ENCODE measurements at places on chromosomes 3 and 15.

DNA sequence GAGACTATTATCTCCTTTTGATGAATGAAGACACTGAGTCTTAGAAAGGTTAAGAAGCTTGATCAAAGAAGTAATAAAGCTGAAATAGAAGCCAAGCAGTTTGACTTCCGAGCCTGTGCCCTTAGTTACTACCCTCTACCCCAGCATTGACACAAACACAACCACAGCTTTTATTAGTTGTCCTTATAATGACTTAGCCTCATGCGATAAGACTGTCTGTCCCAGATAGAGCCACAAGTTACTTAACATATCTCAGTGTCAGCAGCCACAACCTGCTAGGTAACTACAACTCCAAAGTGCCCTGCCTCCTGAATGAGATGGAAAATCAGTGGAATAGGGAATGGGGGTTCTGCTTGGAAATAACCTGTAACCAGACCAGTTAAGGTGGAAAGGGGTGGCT, 781.6 kb upstream of the CFAP20DC start:
- DNase-seq, result no peak

- DNase-seq, result no peak
Observed at GRCh38 chr3:64097920-64098319, 74.6 kb upstream of the PSMD6 start.

DNA sequence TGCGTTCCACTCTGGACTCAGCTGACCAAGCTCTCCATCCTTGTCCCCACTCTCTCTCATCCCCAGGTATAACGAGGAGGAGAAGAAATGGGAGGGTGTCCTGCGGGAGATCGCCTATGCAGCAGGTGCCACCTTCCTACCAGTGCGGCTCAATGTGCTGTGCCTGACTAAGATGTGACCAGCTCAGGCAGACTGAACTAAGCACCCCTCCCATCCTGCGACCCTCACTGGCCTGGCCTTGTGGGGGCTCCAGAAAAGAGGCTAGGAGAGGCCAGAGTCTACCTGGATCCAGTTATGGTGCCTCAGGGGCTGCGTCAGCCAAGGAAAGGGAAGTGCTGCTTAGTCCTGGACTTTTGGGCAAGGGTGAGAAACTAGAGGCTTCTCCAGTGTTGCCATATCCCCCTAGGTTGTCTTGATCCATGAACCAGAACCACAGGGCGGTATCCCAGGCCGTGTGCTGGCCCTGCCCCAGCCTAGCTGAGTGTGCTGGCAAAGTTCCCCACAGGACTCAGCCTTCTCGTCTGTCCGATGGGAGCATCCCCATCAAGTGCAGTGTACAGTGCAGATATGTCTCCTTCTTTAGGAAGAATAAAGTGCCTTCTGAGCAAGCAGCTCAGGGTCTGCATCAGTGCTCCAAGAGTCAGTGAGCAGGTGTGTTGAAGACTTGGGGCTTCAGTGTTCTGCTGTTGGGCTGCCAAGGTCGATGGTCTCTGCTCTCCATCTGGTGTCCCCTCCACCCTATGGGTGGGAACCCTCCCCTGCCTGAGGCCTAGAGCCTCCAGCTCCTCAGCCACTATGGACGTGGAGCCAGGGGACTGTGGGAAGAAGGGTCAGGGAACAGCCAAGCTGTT, 6.7 kb downstream of the KLHL40 start:
- no peak for DNase-seq

- no peak for DNase-seq
Observed at GRCh38 chr3:82637574-82637973, 876.1 kb upstream of the GBE1 start.

- DNase-seq, result peak; percentile 37
Observed at GRCh38 chr15:55253580-55253979, 36.0 kb downstream of the RAB27A start.

- no peak for DNase-seq
Observed at GRCh38 chr3:9206287-9206686, 43.2 kb downstream of the SRGAP3 start.

DNA sequence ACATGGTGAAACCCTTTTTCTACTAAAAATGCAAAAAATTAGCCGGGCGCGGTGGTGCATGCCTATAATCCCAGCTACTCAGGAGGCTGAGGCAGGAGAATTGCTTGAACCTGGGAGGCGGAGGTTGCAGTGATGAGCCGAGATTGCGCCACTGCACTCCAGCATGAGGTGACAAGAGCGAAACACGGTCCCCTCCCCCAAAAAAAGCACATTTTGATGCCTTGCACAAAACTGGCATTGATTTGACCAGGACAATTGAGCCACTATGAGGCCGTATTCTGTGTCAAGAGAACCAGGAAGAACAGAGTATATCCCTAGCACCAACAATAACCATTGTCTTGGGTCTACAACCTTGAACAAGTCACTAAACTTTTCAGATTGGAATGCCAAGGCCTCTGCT, 50.6 kb downstream of the SH3BP5 start:
- no peak for DNase-seq

DNA sequence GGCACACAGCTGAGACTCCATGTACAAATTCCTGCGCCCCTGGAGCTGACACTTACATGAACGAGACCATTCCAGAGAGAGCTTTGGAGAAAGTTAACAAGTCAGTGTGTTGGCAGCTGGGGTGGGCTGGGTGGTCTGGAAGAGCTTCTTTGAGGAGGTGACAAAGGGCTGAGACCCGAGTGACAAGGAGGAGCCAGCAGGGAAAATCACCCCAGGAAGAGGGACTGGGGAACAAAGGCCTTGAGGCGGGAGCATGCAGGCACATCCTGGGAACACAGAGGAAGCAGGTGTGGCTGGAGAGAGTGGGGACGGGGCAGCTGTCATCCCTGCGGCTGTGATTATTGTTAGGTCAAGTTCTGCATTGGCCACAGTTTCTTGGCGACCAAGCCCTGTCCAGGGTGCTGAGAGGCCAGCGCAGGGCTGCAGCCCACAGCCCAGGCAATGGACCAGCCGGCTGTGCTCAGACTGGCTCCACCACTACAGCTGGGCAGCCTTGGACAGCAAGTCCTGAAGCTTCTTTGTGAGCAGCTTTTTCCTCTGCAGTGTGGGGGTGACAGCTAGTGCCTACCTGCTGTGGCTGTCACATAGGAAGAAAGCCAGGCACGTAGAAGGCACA, 34.2 kb upstream of the PRR23E start:
- DNase-seq, result no peak

- DNase-seq, result no peak
Observed at GRCh38 chr3:160746976-160747375, 9.1 kb upstream of the PPM1L start.

GRCh38 chr3:189142527-189142926, 29.2 kb upstream of the TPRG1 start:
- peak; percentile 77 for DNase-seq

- no peak for DNase-seq
Observed at GRCh38 chr3:72529081-72529480, 319.2 kb downstream of the SHQ1 start.

- DNase-seq, result no peak
Observed at GRCh38 chr3:77039606-77040171, at the start of gene ROBO2. ROBO2 (plus strand) TSS chr3:77040099; CDS start chr3:77040786, 687 bp downstream.

GRCh38 chr3:111729087-111729846, 129.8 kb upstream of the PHLDB2 start:
- no peak for DNase-seq

- no peak for DNase-seq
Observed at GRCh38 chr3:42192334-42193200, 73.4 kb downstream of the CCK start.

Data from CD4-positive, alpha-beta T cell treated with Interleukin-4 for 4 hours (primary cell).